ENCODE measurements at places on chromosomes 2 and 18.

DNA sequence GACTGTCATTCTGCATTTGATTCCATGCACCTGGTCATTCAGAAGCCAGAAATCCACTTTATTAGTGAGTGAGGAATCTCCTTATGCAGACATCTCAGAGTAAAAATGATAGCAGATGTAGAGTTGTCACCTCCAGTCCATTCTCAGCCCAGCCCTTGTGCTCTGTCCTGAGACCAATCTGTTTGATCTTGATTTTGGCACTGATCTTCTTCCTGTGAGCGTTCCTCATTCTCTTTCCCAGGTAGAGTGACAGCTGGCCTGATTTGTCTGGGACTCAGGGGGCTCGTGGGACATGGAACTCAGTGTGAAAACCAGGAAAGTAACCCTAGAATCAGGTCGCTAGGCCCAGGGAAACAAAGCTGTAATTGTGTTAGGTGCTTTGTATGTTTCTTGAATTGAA lies 8.9 kb downstream of the ARHGAP25 start:
- H3K27me3 ChIP-seq: no peaks in the 10 kb centered on the region
- H3K36me3 ChIP-seq: peaks cover 83% of the 10 kb centered on the region
- no peak for DNase-seq
- H3K27ac ChIP-seq: peak overlapping the region; percentile 15

DNA sequence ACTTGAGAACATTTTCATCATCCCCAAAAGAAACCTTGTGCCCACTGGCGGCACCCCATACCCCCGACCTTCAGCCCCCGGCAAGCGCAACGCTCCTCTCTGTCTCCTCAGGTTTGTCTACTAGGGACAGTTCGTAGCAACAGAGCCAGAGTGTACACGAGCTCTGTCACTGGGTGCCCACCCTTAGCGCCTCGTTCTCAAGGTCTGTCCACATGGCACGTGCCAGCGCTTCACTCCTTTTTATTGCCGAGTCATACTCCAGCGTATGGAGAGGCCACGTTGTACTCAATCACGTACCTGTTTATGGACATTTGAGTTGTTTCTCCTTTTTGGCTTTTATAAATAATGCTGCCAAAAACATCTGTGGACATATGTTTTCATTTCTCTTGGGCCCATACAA lies 30.3 kb upstream of the GPC1 start:
- no peak for DNase-seq
- H3K4me1 ChIP-seq: no peaks in the 10 kb centered on the region
- peaks cover 14% of the 10 kb centered on the region for H3K27me3 ChIP-seq
- H3K27ac ChIP-seq: no peak overlapping the region

DNA sequence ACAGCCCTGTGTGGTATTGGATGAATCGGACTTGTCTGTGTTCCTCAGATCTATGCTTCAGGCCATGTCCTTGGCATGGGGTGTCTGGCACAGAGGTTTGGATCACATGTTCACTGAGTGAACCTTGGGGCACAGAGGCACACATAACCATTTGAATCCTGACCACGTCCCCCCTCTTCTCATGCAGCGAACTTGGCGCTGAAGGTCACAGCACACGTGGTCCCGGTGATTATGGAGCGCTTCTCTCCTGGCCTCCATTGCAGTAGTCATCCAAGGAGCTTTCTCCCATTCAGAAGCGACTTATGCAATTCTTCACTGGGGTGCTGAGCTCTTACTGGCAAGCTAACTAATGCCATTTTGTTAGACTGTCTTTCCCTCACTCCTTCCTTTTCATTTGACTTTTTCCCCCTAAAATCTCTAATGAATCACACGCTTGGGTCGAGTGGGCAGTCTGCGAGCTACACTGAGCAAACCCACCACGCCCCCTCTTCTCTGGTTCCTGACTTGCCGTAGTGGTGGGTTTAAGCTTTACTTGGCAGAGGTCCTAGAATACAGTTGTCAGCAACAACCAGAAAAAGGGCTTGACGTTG lies 59.4 kb downstream of the KCNG2 start:
- no peak for DNase-seq
- no peaks in the 10 kb centered on the region for H3K36me3 ChIP-seq
- H3K4me3 ChIP-seq: peak overlapping the region; percentile 61
- peaks cover 18% of the 10 kb centered on the region for H3K4me1 ChIP-seq
- peaks cover 21% of the 10 kb centered on the region for H3K27me3 ChIP-seq

GRCh38 chr2:130918393-130918792 lies 81.7 kb downstream of the ARHGEF4 start:
- no peak for DNase-seq
- no peaks in the 10 kb centered on the region for H3K4me1 ChIP-seq
- H3K27me3 ChIP-seq: peaks cover 39% of the 10 kb centered on the region
- H3K36me3 ChIP-seq: no peaks in the 10 kb centered on the region
- H3K27ac ChIP-seq: no peak overlapping the region
- no peak overlapping the region for H3K4me3 ChIP-seq

DNA sequence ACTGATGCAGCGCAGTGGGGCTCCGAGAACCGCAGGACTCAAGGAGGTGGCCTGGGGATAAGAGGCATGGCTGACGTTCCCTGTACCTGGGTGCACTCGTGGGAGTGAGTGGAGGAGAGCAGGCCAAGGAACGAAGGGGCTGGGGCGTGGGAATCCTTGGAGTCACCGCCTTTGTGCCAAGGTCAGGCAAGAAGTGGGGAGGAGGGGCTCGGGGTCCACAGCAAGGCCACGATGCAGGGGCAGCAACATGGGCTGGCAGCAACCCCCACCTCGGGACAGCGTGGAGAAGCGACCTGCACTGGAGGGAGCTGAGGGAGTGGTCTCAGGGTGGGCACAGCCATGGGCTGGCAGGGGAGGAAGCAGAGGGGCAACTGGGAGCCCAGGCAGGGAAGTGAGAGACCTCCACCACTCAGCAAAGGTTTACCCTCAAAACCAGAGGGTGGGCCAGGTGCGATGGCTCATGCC lies 18.6 kb downstream of the ARID5A start:
- H3K27me3 ChIP-seq: no peaks in the 10 kb centered on the region
- no peak for DNase-seq
- H3K27ac ChIP-seq: peak overlapping the region; percentile 91
- H3K4me1 ChIP-seq: peaks cover 42% of the 10 kb centered on the region
- no peak overlapping the region for H3K4me3 ChIP-seq
- peaks cover 37% of the 10 kb centered on the region for H3K36me3 ChIP-seq

GRCh38 chr2:150442484-150442883 lies 45.0 kb downstream of the RND3 start:
- no peak overlapping the region for H3K27ac ChIP-seq
- no peaks in the 10 kb centered on the region for H3K4me1 ChIP-seq
- no peak for DNase-seq
- no peaks in the 10 kb centered on the region for H3K36me3 ChIP-seq

DNA sequence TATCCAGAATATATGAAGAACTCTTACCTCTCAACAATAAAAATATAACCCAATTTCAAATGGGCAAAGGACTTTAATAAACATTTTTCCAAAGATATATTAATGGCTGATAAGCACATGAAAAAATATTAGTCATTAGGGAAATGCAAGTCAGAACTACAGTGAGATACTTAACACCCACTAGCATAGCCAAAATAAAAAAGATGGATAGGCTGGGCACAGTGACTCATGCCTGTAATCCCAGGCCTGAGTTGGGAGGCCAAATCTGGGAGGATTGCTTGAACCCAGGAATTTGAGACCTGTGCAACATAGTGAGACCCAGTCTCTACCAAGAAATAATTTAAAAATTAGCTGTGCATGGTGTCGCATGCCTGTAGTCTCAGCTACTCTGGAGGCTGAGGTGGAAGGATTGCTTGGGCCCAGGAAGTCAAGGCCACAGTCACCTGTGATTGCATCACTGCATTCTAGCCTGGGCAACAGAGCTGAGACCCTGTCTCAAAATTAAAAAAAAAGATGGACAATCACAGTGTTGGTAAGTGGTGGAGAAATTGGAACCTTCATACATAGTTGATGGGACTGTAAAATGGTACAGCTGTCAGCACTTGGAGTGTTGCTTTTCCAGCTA lies 25.1 kb downstream of the MARCHF7 start:
- no peak overlapping the region for H3K27ac ChIP-seq
- no peak for DNase-seq
- H3K36me3 ChIP-seq: peaks cover 42% of the 10 kb centered on the region
- no peak overlapping the region for H3K4me3 ChIP-seq

GRCh38 chr2:62219407-62220159 lies 23.7 kb downstream of the B3GNT2 start:
- H3K36me3 ChIP-seq: peaks cover 49% of the 10 kb centered on the region
- H3K4me3 ChIP-seq: no peak overlapping the region
- no peak for DNase-seq
- no peaks in the 10 kb centered on the region for H3K27me3 ChIP-seq

GRCh38 chr2:177998006-177998405 lies 74.6 kb downstream of the PDE11A start:
- no peaks in the 10 kb centered on the region for H3K4me1 ChIP-seq
- H3K27me3 ChIP-seq: no peaks in the 10 kb centered on the region
- no peak overlapping the region for H3K27ac ChIP-seq
- H3K36me3 ChIP-seq: no peaks in the 10 kb centered on the region

DNA sequence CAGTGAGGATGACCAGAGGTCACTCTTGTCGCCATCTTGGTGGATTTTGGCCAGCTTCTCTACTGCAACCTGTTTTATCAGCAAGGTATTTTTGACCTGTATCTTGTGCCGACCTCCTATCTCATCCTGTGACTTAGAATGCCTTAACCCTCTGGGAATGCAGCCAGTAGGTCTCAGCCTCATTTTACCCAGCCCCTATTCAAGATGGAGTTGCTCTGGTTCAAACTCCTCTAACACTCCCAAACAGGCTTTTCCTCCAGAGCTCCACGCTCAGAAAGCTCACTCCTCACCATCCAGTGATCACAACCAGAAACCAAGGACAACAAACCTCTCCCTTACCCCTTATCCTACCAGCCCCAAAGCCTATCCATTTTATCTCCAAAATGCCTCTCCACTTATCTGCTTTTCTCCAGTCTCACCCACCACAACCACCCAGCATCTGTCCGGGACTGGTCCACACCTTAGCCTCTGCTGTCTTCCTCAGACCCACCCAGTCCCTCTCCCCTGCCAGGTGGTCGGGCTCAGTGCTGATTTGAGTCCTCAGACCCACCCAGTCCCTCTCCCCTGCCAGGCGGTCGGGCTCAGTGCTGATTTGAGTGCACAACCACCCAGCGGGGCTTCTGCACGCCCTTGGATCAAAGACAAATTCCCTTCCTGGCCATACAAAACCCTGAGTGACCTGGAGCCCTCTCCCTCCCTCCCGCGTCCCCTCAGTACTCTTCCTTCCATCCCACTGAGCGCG lies 11.7 kb upstream of the SMAD7 start:
- H3K36me3 ChIP-seq: no peaks in the 10 kb centered on the region
- H3K27me3 ChIP-seq: peaks cover 10% of the 10 kb centered on the region
- no peak for DNase-seq
- no peaks in the 10 kb centered on the region for H3K4me1 ChIP-seq
- no peak overlapping the region for H3K4me3 ChIP-seq

- no peaks in the 10 kb centered on the region for H3K36me3 ChIP-seq
- no peak overlapping the region for H3K27ac ChIP-seq
- DNase-seq: no peak
- H3K27me3 ChIP-seq: peaks cover 4% of the 10 kb centered on the region
Observed at GRCh38 chr18:59566533-59566971, 130.7 kb downstream of the CCBE1 start.

GRCh38 chr18:5040476-5040875 lies 156.6 kb downstream of the AKAIN1 start:
- no peaks in the 10 kb centered on the region for H3K4me1 ChIP-seq
- H3K36me3 ChIP-seq: no peaks in the 10 kb centered on the region
- H3K27ac ChIP-seq: no peak overlapping the region
- H3K4me3 ChIP-seq: no peak overlapping the region
- DNase-seq: no peak
- no peaks in the 10 kb centered on the region for H3K27me3 ChIP-seq

DNA sequence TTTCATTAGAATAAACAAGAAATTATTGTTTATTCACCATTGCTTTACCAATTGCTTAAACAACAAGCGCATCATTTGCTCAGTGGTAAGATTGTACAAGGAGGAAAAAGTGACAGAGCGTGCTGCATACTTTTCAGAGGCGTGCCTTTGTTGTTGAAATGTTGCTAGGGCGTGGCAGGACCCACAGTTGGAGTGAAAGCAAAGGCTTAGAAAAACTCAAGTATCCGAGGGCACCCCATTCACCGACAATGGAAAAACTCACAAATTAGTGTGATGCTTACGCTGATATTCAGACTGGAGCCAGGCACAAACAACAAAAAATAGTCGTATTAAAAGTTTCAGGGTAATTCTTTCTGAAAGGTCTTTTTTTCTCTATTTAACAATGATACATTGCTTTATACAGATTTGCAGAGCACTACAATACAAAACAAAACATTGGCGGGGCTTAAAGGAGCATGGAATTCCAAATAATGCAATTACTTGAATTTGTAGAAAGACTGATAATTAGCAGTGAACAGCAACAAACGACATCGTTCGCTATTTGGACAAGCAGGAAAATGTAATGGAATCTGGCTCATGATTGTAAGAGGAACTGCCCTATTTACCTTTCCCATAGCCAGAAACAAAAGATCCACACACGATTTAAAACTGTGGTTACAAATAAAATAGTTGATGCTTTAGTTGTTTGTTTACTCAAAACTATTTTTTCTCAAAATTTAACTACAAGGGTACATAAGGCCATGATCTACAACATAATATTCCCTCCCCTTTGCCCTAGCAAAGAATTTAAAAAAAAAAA lies 37.8 kb upstream of the RTTN start:
- H3K4me1 ChIP-seq: no peaks in the 10 kb centered on the region
- H3K4me3 ChIP-seq: no peak overlapping the region
- no peaks in the 10 kb centered on the region for H3K36me3 ChIP-seq
- H3K27ac ChIP-seq: no peak overlapping the region
- DNase-seq: no peak

- H3K4me1 ChIP-seq: peaks cover 1% of the 10 kb centered on the region
- no peak overlapping the region for H3K4me3 ChIP-seq
- no peaks in the 10 kb centered on the region for H3K36me3 ChIP-seq
- peaks cover 4% of the 10 kb centered on the region for H3K27me3 ChIP-seq
Observed at GRCh38 chr18:73891572-73892421, 255.8 kb downstream of the FBXO15 start.

GRCh38 chr18:40939656-40940515 lies 1015.1 kb upstream of the PIK3C3 start:
- H3K27ac ChIP-seq: no peak overlapping the region
- no peak overlapping the region for H3K4me3 ChIP-seq

GRCh38 chr2:15546297-15547098 lies 14.6 kb downstream of the NBAS start:
- DNase-seq: no peak
- H3K27me3 ChIP-seq: no peaks in the 10 kb centered on the region
- no peaks in the 10 kb centered on the region for H3K4me1 ChIP-seq
- no peak overlapping the region for H3K27ac ChIP-seq
- H3K4me3 ChIP-seq: no peak overlapping the region

DNA sequence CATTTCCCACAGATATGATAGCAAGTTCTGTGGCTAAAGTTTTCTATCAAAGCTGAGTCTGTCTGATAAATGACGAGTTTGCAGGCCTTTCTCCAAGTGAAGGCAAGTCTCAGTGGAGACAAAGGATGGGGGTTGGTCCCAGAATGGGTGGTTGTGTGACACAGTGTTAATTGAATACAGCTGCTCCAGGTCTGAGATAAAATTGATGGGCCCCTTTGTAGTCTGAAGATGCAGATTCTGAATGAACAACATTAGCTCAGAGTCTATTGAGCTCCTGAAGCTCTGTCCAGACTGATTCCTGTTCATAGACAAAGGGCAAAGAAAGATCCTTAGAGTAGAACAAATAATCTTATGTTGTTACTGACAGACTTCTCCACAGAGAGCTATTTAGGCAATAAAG lies 296.9 kb upstream of the CYRIA start:
- H3K27ac ChIP-seq: no peak overlapping the region
- peaks cover 10% of the 10 kb centered on the region for H3K4me1 ChIP-seq
- H3K27me3 ChIP-seq: no peaks in the 10 kb centered on the region
- DNase-seq: no peak
